ENCODE measurements at places on chromosomes 7 and 10. TPM values are rescaled to one million over a fixed set of nuclear protein-coding genes. Genes with fewer than 3 reads are reported as not detected.

Gene EPDR1
- total RNA-seq, result 16.6 TPM

Gene YKT6
- 89.5 TPM for total RNA-seq

Gene HTR5A
- not detected for total RNA-seq

Gene PRSS37
- total RNA-seq, result not detected

Gene HMX3
- not detected for total RNA-seq

Gene TDRD1
- not detected for total RNA-seq

Gene VSTM2A
- total RNA-seq, result not detected

GRCh38 chr7:67918158-67918557, 921.5 kb downstream of the TYW1 start:
- H3K27me3 ChIP-seq, result no peaks in the 10 kb centered on the region
- H3K4me1 ChIP-seq, result no peaks in the 10 kb centered on the region
- H3K27ac ChIP-seq, result no peak overlapping the region
- H3K4me3 ChIP-seq, result no peak overlapping the region
- no peak for DNase-seq

- H3K27me3 ChIP-seq, result no peaks in the 10 kb centered on the region
- peak overlapping the region; percentile 69 for H3K27ac ChIP-seq
- DNase-seq, result no peak
- no peaks in the 10 kb centered on the region for H3K36me3 ChIP-seq
- H3K4me3 ChIP-seq, result no peak overlapping the region
- H3K4me1 ChIP-seq, result peaks cover 37% of the 10 kb centered on the region
These were observed 533.3 kb upstream of the GHITM start for GRCh38 chr10:83605783-83606630.

DNA sequence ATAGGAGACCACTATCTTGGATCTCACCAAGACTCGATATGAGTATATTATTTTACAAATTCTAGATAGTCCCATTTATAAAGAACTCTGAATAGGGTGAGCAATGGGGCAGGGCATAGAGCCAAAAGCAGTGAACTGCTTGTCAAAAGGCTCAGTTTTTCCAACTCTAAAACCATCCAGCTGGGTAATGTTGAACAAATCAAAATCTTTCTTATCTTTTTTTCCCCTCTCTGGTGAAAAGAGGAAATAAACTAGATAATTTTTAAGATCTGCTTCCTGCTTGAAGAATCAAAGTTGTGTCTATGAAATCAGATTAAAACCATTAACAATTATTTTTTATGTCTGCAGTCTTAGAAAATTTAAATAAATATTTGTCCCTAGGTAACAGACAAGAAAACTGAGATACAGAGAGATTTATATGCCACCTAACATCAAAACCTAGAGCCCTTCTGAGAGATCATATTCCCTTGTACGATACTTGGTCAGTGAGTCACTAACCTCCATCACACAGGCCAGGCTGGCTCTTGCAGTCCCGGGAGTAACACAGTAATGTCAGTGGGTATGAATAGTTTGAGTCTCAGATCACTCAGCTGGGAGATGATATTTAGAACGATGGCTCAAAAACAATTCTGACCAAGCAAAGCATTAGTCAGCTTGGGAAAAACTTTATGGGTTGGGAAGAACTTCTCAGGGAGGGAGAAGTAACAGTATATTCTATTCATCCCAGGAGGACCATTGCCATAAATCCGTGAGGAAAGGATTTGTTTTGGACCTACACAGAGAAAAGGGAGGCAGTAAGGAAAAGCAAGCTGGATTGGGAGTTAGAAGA, 178.8 kb downstream of the REEP3 start:
- no peaks in the 10 kb centered on the region for H3K36me3 ChIP-seq
- no peaks in the 10 kb centered on the region for H3K27me3 ChIP-seq
- no peak overlapping the region for H3K4me3 ChIP-seq
- peak overlapping the region; percentile 87 for H3K27ac ChIP-seq
- H3K4me1 ChIP-seq, result peaks cover 49% of the 10 kb centered on the region
- DNase-seq, result no peak

GRCh38 chr7:32868116-32868515, 23.4 kb downstream of the KBTBD2 start:
- H3K27ac ChIP-seq, result no peak overlapping the region
- peaks cover 68% of the 10 kb centered on the region for H3K36me3 ChIP-seq
- H3K4me1 ChIP-seq, result peaks cover 6% of the 10 kb centered on the region
- DNase-seq, result no peak

GRCh38 chr7:127890726-127891125, 140.5 kb downstream of the LRRC4 start:
- H3K27ac ChIP-seq, result no peak overlapping the region
- no peak overlapping the region for H3K4me3 ChIP-seq
- no peak for DNase-seq

- no peak overlapping the region for H3K4me3 ChIP-seq
- H3K27me3 ChIP-seq, result peaks cover 11% of the 10 kb centered on the region
- H3K4me1 ChIP-seq, result peaks cover 14% of the 10 kb centered on the region
These were observed 117.6 kb downstream of the SEM1 start for GRCh38 chr7:96591900-96592676.

GRCh38 chr10:133292919-133293809, 15.5 kb downstream of the TUBGCP2 start:
- peaks cover 13% of the 10 kb centered on the region for H3K4me1 ChIP-seq
- H3K4me3 ChIP-seq, result no peak overlapping the region
- DNase-seq, result no peak
- no peaks in the 10 kb centered on the region for H3K27me3 ChIP-seq
- peaks cover 40% of the 10 kb centered on the region for H3K36me3 ChIP-seq

GRCh38 chr7:125254566-125254965, 324.9 kb upstream of the POT1 start:
- H3K27me3 ChIP-seq, result no peaks in the 10 kb centered on the region
- H3K36me3 ChIP-seq, result no peaks in the 10 kb centered on the region
- H3K4me3 ChIP-seq, result no peak overlapping the region

- H3K4me3 ChIP-seq, result peak overlapping the region; percentile 85
- H3K27me3 ChIP-seq, result no peaks in the 10 kb centered on the region
- peaks cover 16% of the 10 kb centered on the region for H3K4me1 ChIP-seq
- peak overlapping the region; percentile 81 for H3K27ac ChIP-seq
- no peaks in the 10 kb centered on the region for H3K36me3 ChIP-seq
- DNase-seq, result peak; percentile 85
These were observed 742 bp downstream of the LMBR1 start for GRCh38 chr7:156892081-156892800.

GRCh38 chr10:33271969-33272583, 62.4 kb downstream of the NRP1 start:
- no peak overlapping the region for H3K4me3 ChIP-seq
- peaks cover 35% of the 10 kb centered on the region for H3K36me3 ChIP-seq
- H3K27me3 ChIP-seq, result no peaks in the 10 kb centered on the region
- DNase-seq, result no peak
- peak overlapping the region; percentile 98 for H3K27ac ChIP-seq

- DNase-seq, result no peak
- peaks cover 2% of the 10 kb centered on the region for H3K27me3 ChIP-seq
- no peaks in the 10 kb centered on the region for H3K36me3 ChIP-seq
- no peak overlapping the region for H3K4me3 ChIP-seq
- H3K4me1 ChIP-seq, result no peaks in the 10 kb centered on the region
These were observed 71.7 kb downstream of the ICA1 start for GRCh38 chr7:8190119-8190895.

DNA sequence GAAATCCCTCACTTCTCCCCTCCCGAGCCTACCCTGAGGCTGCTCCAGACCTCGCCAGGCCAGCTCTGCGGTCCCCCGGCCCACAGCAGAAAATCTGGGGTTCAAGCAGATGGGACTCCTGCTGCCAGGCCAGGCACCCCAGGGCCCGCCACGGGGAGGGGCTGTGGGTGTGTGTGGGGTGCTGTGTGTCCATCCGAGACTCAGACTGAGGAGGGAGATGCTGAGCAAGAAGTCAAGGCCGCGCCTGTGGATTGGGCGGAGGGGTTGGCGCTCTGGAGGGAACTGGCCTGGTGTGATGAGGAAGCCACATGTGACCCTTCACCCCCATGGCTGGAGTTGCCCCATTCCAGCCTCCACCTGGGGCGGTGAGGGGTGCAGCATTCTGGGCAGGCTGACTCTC, 51.1 kb downstream of the YKT6 start:
- H3K4me1 ChIP-seq, result no peaks in the 10 kb centered on the region
- H3K36me3 ChIP-seq, result no peaks in the 10 kb centered on the region
- no peaks in the 10 kb centered on the region for H3K27me3 ChIP-seq

- peaks cover 34% of the 10 kb centered on the region for H3K36me3 ChIP-seq
- no peak overlapping the region for H3K27ac ChIP-seq
- no peak overlapping the region for H3K4me3 ChIP-seq
- H3K27me3 ChIP-seq, result no peaks in the 10 kb centered on the region
- peak; percentile 53 for DNase-seq
These were observed 54.1 kb downstream of the NOD1 start for GRCh38 chr7:30424506-30424905.

DNA sequence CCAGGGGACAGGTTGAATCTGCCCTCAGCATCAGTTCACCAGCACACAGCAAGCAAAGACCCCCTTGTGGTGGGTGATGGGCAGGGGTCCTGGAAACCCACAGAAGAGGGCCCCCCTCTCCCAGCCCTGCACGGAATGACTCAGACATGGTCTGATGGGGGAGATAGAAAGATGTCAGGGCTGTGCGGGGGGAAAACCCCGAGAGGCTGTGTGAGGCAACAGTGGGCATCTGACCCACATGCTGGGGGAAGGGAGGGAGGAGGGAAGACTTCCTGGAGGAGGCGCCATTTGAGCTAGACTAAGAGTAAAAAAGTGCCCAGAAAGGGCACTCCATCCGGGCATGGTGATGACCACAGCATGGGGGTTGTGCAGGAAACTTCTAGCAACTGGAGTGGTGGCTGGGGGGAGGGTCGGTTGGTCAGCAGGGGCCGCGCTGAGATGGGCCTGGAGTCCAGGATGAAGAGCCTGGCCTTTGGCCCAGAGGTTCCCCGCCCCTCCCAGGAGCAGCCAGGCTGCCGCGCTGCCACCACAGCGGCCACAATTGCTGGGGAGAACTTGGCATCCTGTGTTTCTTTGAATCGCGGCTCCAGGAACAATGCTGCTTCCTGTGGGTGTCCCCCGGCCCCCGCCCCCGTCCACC, 2.5 kb downstream of the LFNG start:
- peak overlapping the region; percentile 69 for H3K4me3 ChIP-seq
- no peak for DNase-seq
- peaks cover 66% of the 10 kb centered on the region for H3K4me1 ChIP-seq
- H3K36me3 ChIP-seq, result peaks cover 4% of the 10 kb centered on the region

DNA sequence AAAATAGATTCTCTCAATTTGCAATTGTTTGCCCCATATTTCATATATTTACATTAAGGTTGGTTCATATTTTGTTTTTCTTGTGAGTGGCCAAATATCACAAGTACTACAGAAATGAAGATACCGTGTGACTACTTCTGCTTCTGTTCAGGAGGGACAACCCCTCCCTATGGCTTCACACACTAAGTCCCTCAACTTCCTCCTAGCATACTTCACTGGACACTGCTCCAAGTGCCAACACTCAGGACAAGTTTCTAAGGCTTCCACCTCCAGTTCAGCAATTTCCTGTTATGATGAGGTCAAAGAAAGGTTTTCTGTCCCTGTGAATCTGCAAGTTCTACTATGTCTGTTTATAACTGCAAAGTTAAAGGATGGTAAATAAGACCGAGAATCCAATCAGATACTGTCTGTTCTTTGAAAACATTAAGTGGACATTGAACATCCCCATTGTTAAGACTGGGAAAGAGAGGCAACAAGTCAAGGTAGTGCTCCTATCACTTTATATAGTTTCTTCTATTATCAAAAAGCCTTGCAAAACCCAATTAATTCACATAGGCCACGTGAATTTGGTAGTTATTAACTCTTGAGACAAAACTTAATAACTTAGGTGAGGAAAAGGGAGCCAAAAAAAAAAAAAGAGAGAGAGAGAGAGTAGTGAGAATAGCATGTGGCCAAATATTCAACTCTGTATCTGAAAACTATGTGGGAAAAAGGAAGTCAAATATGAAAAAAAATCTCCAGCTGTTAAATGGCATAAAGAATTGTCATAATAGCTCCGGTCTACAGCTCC, 81.3 kb upstream of the DKK1 start:
- no peak for DNase-seq
- H3K27ac ChIP-seq, result peak overlapping the region; percentile 56
- H3K36me3 ChIP-seq, result no peaks in the 10 kb centered on the region
- peaks cover 9% of the 10 kb centered on the region for H3K4me1 ChIP-seq

GRCh38 chr10:132138133-132138532, 48.6 kb upstream of the DPYSL4 start:
- H3K4me1 ChIP-seq, result no peaks in the 10 kb centered on the region
- H3K27me3 ChIP-seq, result no peaks in the 10 kb centered on the region
- H3K36me3 ChIP-seq, result no peaks in the 10 kb centered on the region
- H3K27ac ChIP-seq, result no peak overlapping the region
- no peak overlapping the region for H3K4me3 ChIP-seq
- DNase-seq, result no peak

- peak overlapping the region; percentile 62 for H3K4me3 ChIP-seq
- DNase-seq, result peak; percentile 94
- no peaks in the 10 kb centered on the region for H3K27me3 ChIP-seq
- H3K36me3 ChIP-seq, result no peaks in the 10 kb centered on the region
- H3K27ac ChIP-seq, result peak overlapping the region; percentile 99
These were observed 64.6 kb downstream of the THNSL1 start for GRCh38 chr10:25080880-25081581.

GRCh38 chr7:132732321-132732865, 156.1 kb upstream of the PLXNA4 start:
- peaks cover 16% of the 10 kb centered on the region for H3K27me3 ChIP-seq
- no peaks in the 10 kb centered on the region for H3K4me1 ChIP-seq
- no peak overlapping the region for H3K27ac ChIP-seq
- no peak overlapping the region for H3K4me3 ChIP-seq

DNA sequence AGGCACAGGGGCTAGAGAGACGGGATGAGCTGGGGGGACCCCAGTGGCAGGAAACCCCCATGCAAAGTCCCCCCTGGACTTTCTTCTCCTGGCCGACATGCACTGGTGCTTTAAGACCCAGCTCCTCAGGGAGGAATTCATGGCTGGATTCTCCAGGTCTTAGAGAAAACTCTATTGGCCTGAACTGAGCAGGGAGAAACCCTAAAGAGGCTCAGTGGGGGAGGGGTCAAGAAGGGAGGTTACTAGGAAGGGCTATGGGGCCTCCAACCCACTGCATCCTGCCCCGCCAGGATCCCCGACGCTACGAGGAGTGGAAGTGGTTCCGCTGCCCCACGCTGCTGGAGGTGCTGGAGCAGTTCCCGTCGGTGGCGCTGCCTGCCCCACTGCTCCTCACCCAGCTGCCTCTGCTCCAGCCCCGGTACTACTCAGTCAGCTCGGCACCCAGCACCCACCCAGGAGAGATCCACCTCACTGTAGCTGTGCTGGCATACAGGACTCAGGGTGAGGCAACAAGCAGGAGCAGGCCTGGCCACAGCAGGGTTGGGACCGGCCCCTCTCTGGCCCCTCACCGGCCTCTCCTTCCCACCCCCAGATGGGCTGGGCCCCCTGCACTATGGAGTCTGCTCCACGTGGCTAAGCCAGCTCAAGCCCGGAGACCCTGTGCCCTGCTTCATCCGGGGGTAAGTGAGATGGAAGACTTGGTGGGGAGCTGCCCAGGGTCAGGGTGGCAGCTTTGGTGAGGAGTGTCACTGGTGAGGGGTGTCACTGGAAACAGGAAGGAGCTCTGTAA, 13.8 kb downstream of the ATG9B start:
- H3K4me3 ChIP-seq, result no peak overlapping the region
- no peaks in the 10 kb centered on the region for H3K36me3 ChIP-seq

- no peak overlapping the region for H3K27ac ChIP-seq
- no peaks in the 10 kb centered on the region for H3K27me3 ChIP-seq
- H3K4me1 ChIP-seq, result no peaks in the 10 kb centered on the region
These were observed 497.3 kb downstream of the INHBA start for GRCh38 chr7:41205600-41205999.

- H3K4me3 ChIP-seq, result no peak overlapping the region
- DNase-seq, result peak; percentile 87
- no peaks in the 10 kb centered on the region for H3K27me3 ChIP-seq
- H3K36me3 ChIP-seq, result no peaks in the 10 kb centered on the region
These were observed 33.1 kb downstream of the ZMIZ1 start for GRCh38 chr10:79101560-79102497.

Measured in osteocyte (in vitro differentiated cells).